ENCODE measurements at places on chromosomes 7 and 10.

DNA sequence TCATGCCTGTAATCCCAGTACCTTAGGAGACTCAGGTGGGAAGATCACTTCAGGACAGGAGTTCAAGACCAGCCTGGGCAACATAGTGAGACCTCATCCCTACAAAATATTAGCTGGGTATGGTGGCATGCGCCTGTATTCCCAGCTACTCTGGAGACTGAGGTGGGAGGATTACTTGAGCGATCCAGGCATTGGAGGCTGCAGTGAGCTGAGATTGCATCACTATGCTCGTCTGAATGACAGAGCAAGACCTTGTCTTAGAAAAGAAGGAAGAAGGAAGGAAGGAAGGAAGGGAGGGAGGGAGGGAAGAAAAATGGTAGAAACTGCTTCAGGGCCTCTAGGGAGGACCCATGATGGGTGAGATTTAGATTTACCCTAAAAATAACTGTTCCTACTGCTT is 112.3 kb downstream of the SPDYE5 start:
- DNase-seq = no peak

DNA sequence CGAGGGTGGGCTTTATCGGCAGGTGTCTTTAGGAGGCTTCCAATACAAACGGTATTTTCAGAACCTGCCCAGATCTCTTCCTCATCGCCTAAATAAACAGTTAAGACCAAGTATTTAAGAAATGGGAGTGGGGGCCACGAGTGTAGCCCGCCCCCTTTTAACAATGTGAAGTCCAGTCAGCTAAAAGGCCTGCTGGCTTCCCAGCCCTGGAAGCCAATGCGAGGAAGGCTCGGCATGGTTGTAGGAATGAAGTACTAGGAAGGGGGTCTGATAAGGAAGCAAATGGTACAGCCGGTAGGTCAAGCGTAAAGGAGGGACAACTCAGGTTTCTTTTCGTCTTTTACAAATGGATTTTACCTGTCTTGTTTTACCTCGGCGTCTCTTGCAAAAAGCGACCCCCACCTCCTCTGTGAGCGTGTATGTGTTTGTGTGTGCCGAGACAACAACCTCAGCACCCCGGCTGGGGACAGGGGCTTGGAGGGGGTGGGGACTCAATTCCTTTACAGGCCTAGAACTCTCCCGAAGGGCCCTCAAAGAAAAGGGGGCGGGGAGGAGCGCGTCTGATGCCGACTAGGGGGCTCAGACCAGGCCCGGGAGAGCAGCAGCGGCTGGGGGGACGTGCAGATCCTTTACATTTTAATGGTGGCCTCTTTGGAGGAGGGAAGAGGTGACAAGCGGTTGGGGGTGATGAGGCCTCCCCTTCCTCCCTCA is 147.6 kb downstream of the GPR85 start:
- peak; percentile 85 for DNase-seq

DNA sequence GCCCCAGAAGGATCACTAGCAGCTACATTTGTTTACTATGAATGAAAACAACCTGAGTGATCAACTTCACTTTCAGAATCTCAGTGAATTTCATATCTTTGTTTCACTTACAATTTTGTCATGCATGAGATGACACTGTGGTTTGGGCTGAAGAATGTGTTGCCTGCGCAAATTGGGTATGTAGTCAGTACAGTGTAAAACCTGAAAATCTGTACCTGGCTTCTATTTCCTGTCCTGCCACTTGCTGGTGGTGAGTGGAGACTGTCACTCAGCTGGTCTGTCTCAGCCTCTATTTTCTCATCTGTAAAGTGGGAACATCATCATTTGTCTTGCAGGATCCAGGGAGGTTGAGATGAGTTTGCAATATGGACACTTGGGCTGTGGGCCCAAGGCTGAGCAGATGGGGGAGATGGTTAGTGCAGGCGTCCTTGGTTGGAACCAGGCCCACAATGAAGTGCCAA is 118.0 kb downstream of the WDFY4 start:
- DNase-seq = no peak

DNA sequence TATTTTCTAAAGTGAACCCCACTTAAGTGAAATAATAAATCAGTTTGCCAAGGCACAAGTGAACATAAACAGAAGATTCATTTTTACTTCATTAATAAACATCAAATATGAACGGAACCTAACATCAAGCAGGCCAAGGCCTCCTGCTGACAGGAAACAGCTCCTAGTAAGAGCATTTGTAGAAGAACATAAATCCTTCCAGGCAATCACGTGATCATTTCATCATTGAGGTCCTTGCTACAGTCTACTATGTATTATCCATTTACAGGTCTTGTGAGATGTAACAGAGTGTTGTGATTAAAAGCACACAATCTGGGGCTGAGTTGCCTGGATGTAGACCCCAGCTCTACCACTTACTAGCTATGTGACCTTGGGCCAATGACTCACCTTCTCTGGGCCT is 70.6 kb downstream of the CALD1 start:
- no peak for DNase-seq

DNA sequence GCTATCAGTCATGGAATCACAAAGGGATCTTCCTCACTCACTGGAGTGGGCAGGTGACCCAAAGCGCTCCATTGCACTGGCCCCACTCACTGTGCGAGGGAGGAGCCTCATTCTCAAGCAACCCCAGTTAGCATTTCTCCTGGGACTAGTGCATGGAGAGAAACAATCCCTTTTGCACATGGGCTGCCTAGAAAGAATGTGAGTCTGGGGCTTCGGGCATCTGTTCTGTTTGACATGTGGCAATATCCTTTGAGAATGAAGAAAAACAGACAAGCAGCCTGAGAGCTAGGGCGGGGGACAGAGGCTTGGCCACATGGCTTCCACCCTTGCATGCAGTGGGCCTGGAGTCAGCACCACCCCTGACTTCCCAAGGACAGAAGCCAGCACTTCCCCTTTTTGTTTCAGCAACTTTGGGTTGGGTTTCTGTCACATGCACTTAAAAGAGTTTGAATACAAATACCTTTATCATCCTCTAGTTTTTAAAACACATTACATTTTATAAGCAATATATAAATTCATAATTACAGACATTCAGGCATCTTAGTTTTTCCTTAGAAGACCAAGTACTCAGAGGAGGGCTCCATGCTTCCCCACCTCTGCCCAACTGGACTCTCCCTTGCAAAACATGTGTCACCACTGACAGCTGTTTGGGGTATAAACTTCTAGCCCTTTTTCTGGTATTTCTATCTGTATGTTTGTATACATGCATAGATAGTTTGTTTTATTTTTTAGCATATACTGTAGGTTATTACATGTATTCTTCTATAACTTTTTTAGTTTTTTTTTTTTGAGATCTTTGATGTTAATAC is 73.8 kb downstream of the RBM20 start:
- peak; percentile 86 for DNase-seq

- DNase-seq = no peak
Observed at GRCh38 chr7:17663061-17663675, 277.1 kb downstream of the SNX13 start.

DNA sequence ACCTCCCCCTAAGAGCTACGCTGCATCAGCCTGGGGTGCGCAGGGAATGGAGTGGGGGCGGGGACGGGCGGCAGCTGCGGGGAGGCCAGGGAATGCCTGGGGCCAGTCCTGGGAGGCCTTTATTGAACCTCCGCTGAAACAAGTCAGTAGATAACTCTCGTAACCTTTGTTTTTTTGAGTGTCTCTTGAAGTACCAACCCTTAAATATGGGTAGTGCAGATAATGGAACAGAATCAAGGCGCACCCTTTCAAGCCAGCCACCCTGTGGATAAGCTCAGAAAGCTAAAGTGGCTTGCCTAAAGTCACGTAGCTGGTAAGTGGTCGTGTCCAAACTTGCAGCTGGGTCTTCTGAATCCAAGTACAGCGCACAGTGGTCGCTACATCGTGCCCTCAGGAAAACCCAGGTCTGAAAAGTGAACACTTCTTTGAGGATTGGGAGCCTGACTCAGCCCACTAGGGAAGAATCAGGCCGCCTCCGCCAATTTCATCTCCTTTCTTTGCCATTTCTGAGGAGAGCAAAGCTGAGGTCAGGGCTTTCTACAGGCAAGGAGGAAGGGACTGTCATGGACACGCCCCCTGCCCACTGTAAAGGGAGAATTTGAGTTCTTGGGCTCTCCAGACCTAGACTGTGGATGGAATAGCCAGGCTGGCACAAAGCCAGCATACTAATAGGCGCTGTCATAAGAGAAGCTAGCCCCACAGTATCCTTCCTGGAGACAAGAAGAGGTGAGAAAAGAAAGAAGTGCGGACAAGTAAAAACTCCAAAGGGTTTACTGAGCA is 3.2 kb upstream of the EGR2 start:
- no peak for DNase-seq

DNA sequence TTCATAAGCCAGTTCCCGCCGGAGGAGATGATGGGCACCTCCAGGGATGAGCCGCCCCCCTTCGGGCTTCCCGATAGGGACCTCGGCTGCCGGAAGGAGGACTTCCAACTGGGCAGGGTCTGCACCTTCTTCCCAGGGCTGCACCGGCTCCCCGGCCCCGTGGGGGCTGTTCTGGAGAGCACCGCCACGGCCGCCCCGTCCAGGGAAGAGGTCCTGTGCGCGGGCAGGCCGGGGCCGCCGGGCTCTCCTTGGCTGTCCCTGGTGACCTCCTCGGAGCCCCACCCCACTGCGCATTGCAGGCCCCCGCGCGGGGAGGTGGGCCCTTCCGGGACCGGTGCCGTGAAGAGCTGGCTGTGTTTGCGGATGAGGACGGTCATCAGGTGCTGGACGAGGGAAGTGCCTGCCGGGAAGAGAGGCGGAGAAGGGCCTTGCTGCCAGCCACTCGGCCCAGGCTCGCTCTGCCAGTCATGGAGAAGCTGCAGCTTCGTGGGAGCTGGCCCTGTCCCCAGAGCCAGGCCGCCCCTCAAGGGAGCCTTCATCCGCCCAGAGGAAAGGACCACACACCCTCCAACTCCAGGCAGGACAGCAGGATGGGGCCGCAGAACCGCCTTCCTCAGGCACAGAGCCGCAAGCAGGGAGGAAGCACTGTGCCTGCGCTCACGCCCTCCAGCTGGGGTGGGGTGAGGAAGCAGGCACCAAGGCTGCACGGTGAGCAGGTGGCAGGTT is 144.4 kb downstream of the MAPK8 start:
- DNase-seq = no peak

DNA sequence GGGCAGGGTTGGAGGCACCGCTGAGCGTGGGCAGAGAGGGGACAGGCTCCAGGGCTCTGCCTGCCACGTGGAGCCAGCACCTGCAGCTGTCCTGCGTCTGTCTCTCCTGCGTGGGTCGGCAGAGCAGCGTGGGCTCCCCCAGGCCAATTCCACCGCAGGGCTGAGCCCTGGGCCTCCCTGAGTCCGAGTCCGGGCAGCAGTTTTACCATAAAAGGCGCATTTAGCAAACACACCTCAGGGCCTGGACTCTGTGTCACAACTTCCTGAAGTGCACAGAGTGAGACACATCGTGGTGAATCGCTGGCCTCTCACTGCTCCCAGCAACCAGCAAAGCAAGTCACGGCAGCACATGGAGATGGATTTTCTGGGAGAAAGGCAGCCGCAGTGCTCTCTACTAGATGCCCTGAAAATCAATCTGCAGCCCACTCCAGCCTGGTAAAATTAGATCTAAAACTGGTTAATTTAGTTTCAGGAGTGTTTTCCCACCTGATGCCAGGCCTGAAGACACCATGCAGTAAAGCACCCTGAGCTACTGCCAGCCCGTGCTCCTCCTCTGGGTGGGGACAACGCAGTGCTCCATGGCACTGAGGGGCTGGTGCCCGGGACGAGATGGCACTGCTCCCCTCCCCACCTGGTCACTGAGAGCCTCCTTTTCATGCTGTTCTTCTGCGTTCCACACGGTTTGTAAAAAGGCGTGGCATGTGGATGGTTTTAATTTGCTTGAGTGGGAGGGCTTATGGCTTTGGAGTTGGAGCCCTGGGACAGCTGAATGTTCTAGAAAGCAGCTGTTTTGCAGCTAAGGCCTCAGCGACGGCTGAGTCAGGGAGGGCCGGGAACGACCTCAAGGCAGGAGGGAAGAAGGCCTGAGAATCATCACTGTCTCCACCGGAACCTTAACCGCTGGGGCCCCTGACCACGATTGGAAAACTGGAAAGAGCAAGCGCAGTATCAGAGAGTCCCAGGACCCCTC is 336.9 kb downstream of the ADARB2 start:
- peak; percentile 68 for DNase-seq

DNA sequence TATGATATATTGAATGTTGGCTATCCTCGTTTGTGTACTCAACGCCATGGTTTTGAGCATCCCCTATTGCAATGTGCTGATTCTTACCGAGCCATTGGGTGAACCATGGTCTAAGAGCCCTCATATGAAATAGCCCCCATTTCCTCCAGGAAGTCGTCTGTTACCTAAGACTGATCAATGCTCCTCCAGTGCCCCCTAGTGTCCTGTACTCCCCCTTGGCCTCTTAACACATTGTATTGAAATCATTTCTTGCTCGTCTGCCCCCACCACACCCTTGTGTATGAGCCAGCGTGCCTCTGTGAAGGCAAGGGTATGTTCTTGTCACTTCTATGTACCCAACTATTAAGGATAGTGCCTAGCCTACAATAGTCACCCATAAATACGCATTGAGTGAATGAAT is 11.2 kb upstream of the SLC35B4 start:
- no peak for DNase-seq

Measured in lower leg skin (tissue), 4 donors.